ENCODE measurements at places on chromosomes 1 and 21.

- peak; percentile 86 for DNase-seq
Observed at GRCh38 chr1:20633190-20634064, at the start of gene PINK1. TSS of gene PINK1 (plus strand) at chr1:20633458. CDS start at chr1:20633549, 91 bp downstream.

GRCh38 chr1:156654700-156655099 lies 12.8 kb downstream of the BCAN start:
- DNase-seq, result no peak

GRCh38 chr1:5053744-5054143 lies 399.3 kb downstream of the AJAP1 start:
- no peak for DNase-seq

DNA sequence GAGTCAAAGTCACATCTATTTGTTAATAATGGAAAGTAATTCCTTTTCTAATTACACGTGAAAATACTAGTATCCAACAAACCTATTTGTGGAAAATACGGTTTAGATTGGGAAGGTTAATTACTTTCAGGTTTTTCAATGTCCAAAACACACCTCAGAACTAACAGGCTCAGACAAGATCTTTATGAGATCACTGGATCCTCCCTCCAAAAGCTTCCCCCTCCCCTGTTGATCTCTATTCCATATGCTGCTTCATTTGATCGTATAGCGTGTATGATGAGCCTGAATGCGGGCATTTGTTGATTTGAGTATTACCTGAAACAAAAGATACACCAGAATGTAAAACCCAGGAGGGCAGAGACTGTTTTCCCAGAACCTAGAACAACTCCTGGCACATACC lies 26.5 kb downstream of the ERG start:
- DNase-seq, result no peak

- DNase-seq, result no peak
Observed at GRCh38 chr21:35025206-35026152, 23.6 kb downstream of the RUNX1 start.
